ENCODE measurements at places on chromosomes 2 and 18. TPM values are rescaled to one million over a fixed set of nuclear protein-coding genes. Genes with fewer than 3 reads are reported as not detected.

The AQP12B gene
- not detected for total RNA-seq

The ANKRD30BL gene
- under 0.01 TPM for total RNA-seq

The SCYGR2 gene
- not detected for total RNA-seq

The CHRND gene
- not detected for total RNA-seq

The KHK gene
- total RNA-seq: 1.7 TPM

The CYB5A gene
- 80.2 TPM for total RNA-seq

The LRRC30 gene
- not detected for total RNA-seq

The ARHGAP28 gene
- total RNA-seq: 0.21 TPM

The REG3A gene
- not detected for total RNA-seq

The UGT1A5 gene
- 0.24 TPM for total RNA-seq

The STAT4 gene
- total RNA-seq: 13.6 TPM

The ASB18 gene
- not detected for total RNA-seq

The ACTR1B gene
- 40.7 TPM for total RNA-seq

The EMILIN1 gene
- 0.24 TPM for total RNA-seq

The GALNT5 gene
- 27.0 TPM for total RNA-seq

Data from tracheal epithelial cell (primary cell).